Activated CD4-positive, alpha-beta memory T cell treated with anti-CD3 and anti-CD28 coated beads for 36 hours (primary cell): ENCODE measurements at places on chromosomes 1 and 21. TPM values are rescaled to one million over a fixed set of nuclear protein-coding genes. Genes with fewer than 3 reads are reported as not detected.

GRCh38 chr1:197917805-197918651 lies 856 bp downstream of the LHX9 start:
- H3K36me3 ChIP-seq: no peaks in the 10 kb centered on the region
- peaks cover 62% of the 10 kb centered on the region for H3K4me1 ChIP-seq
- H3K27me3 ChIP-seq: peaks cover 91% of the 10 kb centered on the region
- H3K27ac ChIP-seq: no peak overlapping the region
- DNase-seq: peak; percentile 28

RNF220 gene
- 74.3 TPM for total RNA-seq

GRCh38 chr1:206101351-206102045 lies 15.7 kb downstream of the AVPR1B start:
- no peak for DNase-seq
- peaks cover 11% of the 10 kb centered on the region for H3K27me3 ChIP-seq
- H3K36me3 ChIP-seq: no peaks in the 10 kb centered on the region
- no peaks in the 10 kb centered on the region for H3K4me1 ChIP-seq

CD34 gene
- total RNA-seq: not detected

CA6 gene
- 0.26 TPM for total RNA-seq

GRCh38 chr1:214022810-214023425 lies 35.1 kb downstream of the PROX1 start:
- no peak overlapping the region for H3K4me3 ChIP-seq
- no peaks in the 10 kb centered on the region for H3K4me1 ChIP-seq
- no peak overlapping the region for H3K27ac ChIP-seq
- no peaks in the 10 kb centered on the region for H3K36me3 ChIP-seq
- peaks cover 4% of the 10 kb centered on the region for H3K27me3 ChIP-seq

DNA sequence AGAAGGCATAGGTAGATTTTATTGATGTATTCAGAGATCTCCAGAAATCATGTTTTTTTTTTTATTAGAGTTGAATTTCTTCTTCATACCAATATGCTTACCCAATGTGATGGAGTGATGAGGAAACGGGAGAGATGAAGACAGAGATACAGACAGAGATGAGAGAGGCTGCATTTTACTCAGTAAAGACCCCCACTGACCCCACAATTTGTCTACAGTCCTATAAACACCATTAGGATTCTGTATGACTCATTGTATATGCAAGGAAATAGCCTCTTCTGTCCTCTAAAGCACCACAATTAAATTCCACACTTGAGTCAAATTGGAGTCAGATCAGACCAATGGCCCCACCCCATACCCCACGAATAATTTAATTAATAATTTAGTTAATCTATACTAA lies 44.0 kb downstream of the RUNX1 start:
- DNase-seq: no peak
- H3K36me3 ChIP-seq: peaks cover 1% of the 10 kb centered on the region
- H3K27ac ChIP-seq: peak overlapping the region; percentile 28
- peaks cover 80% of the 10 kb centered on the region for H3K4me1 ChIP-seq
- H3K4me3 ChIP-seq: no peak overlapping the region
